Right atrium auricular region (tissue), 2 donors: ENCODE measurements at places on chromosomes 2 and 18. TPM values are rescaled to one million over a fixed set of nuclear protein-coding genes. Genes with fewer than 3 reads are reported as not detected.
A peak's percentile ranks its signal among the peaks of the same experiment; 100 is the strongest.

GRCh38 chr2:110853516-110853915 lies 121.1 kb downstream of the ACOXL start:
- H3K4me1 ChIP-seq, result no peaks in the 10 kb centered on the region
- DNase-seq, result no peak
- no peaks in the 10 kb centered on the region for H3K36me3 ChIP-seq
- no peaks in the 10 kb centered on the region for H3K27me3 ChIP-seq

- DNase-seq, result no peak
- H3K4me1 ChIP-seq, result no peaks in the 10 kb centered on the region
- H3K27ac ChIP-seq, result no peak overlapping the region
- no peaks in the 10 kb centered on the region for H3K36me3 ChIP-seq
- no peak overlapping the region for H3K4me3 ChIP-seq
Observed at GRCh38 chr2:152047824-152048471, 50.9 kb downstream of the CACNB4 start.

GRCh38 chr2:205175831-205176230 lies 506.5 kb upstream of the NRP2 start:
- H3K36me3 ChIP-seq, result no peaks in the 10 kb centered on the region
- H3K4me1 ChIP-seq, result no peaks in the 10 kb centered on the region
- no peak for DNase-seq
- H3K4me3 ChIP-seq, result no peak overlapping the region
- no peaks in the 10 kb centered on the region for H3K27me3 ChIP-seq

DNA sequence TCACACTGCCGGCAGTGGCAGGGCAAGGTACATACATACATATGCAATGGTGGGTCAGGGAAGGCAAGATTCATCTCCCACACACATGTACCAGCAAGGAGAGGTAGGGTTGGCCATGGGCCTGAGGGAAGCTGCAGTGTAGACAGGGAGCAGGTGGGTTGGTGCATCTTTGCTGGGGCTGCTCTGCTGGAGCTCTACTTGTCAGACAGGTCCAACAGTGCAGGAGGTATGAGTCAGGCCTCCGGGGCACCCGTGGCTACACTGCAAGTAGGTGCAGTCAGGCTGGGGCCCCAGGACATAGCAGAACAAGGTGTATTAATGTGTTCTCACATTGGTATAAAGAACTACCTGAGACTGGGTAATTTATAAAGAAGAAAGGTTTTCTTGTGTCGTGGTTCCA lies 281.1 kb upstream of the COL3A1 start:
- H3K4me1 ChIP-seq, result no peaks in the 10 kb centered on the region
- no peak overlapping the region for H3K4me3 ChIP-seq
- no peaks in the 10 kb centered on the region for H3K27me3 ChIP-seq

- DNase-seq, result no peak
- H3K27me3 ChIP-seq, result no peaks in the 10 kb centered on the region
- no peak overlapping the region for H3K4me3 ChIP-seq
Observed at GRCh38 chr2:32902986-32903385, 43.8 kb upstream of the LTBP1 start.

GRCh38 chr18:61554117-61554776 lies 221.0 kb downstream of the CDH20 start:
- no peaks in the 10 kb centered on the region for H3K27me3 ChIP-seq
- no peak for DNase-seq
- H3K4me1 ChIP-seq, result no peaks in the 10 kb centered on the region
- H3K27ac ChIP-seq, result no peak overlapping the region
- no peaks in the 10 kb centered on the region for H3K36me3 ChIP-seq

DNA sequence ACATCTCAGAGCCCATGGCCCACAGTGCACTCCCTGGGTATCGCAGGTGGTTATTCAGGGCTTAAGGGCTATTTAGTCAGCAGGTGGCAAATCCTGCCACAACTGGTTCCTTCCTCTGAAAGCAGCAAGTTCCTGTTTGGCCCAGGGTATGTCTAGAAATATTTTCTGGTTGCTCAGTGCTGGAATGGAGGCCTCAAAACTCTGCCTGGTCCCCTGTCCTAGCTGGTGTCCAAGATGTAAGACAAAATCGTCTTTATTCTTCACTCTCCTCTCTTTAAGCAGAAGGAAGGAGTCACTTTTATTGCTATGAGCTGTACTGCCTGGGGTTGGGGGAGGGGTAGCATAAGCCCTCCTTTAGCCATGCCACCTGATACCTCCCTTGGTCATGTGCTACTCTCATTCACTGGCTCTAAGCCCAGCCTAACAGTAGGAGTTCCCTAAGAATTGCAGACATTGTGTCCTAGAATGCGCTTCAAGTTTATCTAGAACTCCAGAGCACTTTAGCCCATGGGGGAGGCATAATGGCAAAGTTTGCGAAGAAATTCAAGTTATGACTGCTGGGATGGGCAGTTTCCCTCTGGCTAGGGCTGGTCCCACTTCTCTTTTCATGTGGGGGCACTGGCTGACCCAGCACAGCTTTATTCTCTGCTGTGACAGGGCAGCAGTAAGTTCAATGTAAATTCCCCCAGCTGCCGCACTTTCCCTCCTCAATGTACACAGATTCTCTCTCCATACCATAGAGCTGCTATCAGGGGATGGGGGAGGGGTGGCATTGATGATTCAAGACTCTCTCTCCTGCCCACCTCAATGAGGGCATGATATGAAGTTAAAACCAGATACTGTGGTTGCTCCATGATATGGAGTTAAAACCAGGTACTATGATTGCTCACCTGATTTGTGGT lies 27.1 kb upstream of the CWC22 start:
- no peak overlapping the region for H3K27ac ChIP-seq
- no peaks in the 10 kb centered on the region for H3K27me3 ChIP-seq
- H3K36me3 ChIP-seq, result no peaks in the 10 kb centered on the region
- H3K4me1 ChIP-seq, result no peaks in the 10 kb centered on the region
- DNase-seq, result no peak
- H3K4me3 ChIP-seq, result no peak overlapping the region

DNA sequence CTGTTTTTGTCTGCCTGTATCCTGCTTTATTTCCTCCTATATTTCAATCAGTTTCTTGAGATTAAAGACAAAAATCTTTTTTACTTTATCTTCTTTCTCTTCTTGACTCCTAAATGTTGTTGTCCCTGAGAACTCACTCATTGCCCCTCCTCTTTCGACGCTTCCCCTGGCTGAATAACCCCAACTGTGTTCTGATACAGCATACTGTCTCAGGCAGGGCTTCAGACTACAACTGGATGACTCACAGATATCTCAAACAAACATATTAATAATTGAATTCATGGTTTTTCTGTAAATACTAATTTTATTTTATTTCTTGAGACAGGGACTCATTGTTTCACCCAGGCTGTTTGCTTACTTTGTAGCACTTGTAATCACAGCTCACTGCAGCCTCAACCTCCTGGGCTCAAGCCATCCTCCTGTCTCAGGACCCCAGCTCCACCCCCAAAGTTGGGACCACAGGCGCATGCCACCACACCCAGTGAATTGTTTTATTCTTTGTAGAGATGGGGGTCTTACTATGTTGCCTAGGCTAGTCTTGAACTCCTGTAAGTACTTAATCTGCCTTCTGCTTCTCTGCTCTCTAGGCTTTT lies 9.4 kb downstream of the ITGAV start:
- no peak overlapping the region for H3K27ac ChIP-seq
- no peak for DNase-seq
- no peak overlapping the region for H3K4me3 ChIP-seq
- no peaks in the 10 kb centered on the region for H3K27me3 ChIP-seq

DNA sequence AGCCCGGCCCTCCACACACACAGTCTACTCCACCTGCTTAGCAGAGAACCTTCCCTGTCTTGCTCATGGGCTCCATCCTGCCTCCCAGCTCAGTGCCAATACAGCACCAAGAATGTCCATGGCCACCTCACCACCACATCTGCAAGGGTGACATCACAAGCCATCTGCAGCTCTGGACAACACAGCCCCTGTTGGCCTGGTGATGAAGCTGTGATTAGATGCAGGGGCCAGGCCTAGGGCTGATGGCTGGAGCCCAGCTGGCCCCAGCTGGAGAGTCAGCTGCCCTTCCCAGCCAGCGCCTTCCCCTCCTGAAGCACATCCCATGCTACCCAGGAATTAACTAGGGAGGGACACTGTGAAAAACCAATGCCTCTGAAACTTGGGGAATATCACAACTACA lies 91.1 kb downstream of the TTC32 start:
- no peaks in the 10 kb centered on the region for H3K36me3 ChIP-seq
- H3K27me3 ChIP-seq, result no peaks in the 10 kb centered on the region
- no peak overlapping the region for H3K27ac ChIP-seq
- peak; percentile 54 for DNase-seq

- no peak overlapping the region for H3K27ac ChIP-seq
- no peak for DNase-seq
- H3K36me3 ChIP-seq, result no peaks in the 10 kb centered on the region
- H3K4me1 ChIP-seq, result no peaks in the 10 kb centered on the region
- no peaks in the 10 kb centered on the region for H3K27me3 ChIP-seq
- no peak overlapping the region for H3K4me3 ChIP-seq
Observed at GRCh38 chr2:128399690-128400291, 81.1 kb upstream of the HS6ST1 start.

GRCh38 chr2:45303417-45304202 lies 294.4 kb upstream of the SIX2 start:
- H3K36me3 ChIP-seq, result no peaks in the 10 kb centered on the region
- no peaks in the 10 kb centered on the region for H3K4me1 ChIP-seq
- no peak overlapping the region for H3K4me3 ChIP-seq
- no peaks in the 10 kb centered on the region for H3K27me3 ChIP-seq
- no peak for DNase-seq

GRCh38 chr2:118264232-118264990 lies 176.1 kb downstream of the INSIG2 start:
- no peaks in the 10 kb centered on the region for H3K4me1 ChIP-seq
- no peak overlapping the region for H3K27ac ChIP-seq
- no peaks in the 10 kb centered on the region for H3K36me3 ChIP-seq
- DNase-seq, result no peak
- H3K27me3 ChIP-seq, result no peaks in the 10 kb centered on the region

DNA sequence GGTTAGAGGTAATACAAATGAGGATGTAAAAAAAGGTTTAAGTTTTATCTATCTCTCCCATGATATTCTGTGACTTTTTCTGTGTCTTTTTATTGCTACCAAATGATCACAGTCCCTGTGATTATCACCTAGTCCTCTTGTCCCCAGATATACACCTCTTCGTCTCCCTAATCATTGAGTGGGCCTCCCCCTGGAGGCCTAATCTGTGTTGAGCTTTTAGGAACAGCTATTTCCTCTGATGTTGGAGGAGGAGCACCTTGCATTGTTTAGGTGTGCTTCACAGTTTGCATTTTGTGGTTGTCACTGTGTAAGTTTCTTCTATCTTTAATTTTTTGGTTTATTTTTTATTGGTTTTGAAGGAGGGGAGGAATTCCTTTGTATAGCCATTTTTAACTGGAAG lies 33.3 kb downstream of the CCDC85A start:
- no peaks in the 10 kb centered on the region for H3K4me1 ChIP-seq
- H3K36me3 ChIP-seq, result no peaks in the 10 kb centered on the region
- no peak overlapping the region for H3K27ac ChIP-seq
- H3K27me3 ChIP-seq, result no peaks in the 10 kb centered on the region

DNA sequence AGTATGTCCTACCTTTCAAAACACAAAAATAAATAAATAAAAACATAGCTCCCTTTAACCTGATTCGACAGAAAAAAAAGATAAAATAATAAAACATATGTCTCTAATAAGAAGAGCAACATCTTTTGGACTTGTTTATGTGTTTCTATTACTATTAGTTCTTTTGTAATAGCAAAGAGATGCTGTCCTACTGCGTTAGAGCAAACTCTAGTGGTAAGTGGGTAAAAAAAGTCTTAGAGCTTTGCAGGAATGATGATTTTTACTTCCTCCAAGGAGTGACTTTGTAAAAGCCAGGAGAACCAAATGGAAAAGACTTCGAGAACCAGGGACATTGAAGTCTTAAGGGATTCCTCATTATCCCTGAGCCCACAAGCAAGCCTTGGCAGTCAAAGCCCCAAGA lies 450.1 kb downstream of the METTL4 start:
- H3K4me1 ChIP-seq, result no peaks in the 10 kb centered on the region
- H3K36me3 ChIP-seq, result no peaks in the 10 kb centered on the region
- no peak for DNase-seq
- H3K4me3 ChIP-seq, result no peak overlapping the region
- no peaks in the 10 kb centered on the region for H3K27me3 ChIP-seq

- H3K27me3 ChIP-seq, result no peaks in the 10 kb centered on the region
- no peak overlapping the region for H3K4me3 ChIP-seq
- H3K27ac ChIP-seq, result no peak overlapping the region
Observed at GRCh38 chr2:137021763-137022162, 256.4 kb downstream of the THSD7B start.

DNA sequence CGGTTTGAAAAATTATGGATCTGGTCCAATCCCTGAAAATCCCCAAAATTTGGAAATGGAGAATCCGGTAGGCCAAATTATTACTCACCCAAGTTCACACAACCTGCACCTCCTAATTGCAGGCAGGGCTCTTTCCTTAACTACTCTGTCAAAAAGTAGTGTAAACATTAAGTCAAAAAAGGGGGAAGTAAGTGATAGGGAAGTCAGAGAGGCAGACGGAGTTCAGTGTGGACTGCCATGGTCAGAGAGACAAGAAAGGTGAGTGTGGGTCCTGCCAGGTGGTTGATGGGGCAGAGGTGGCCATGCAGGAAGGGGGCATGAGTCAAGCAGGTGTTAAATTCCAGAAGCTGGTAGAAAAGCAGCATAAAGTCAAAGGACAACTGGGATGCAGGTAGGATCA lies 104.7 kb upstream of the STPG4 start:
- DNase-seq, result no peak
- no peak overlapping the region for H3K27ac ChIP-seq
- H3K4me3 ChIP-seq, result no peak overlapping the region
- no peaks in the 10 kb centered on the region for H3K36me3 ChIP-seq
- H3K27me3 ChIP-seq, result no peaks in the 10 kb centered on the region
- no peaks in the 10 kb centered on the region for H3K4me1 ChIP-seq

- DNase-seq, result no peak
- H3K27ac ChIP-seq, result no peak overlapping the region
- H3K36me3 ChIP-seq, result no peaks in the 10 kb centered on the region
- no peak overlapping the region for H3K4me3 ChIP-seq
Observed at GRCh38 chr2:175834477-175834876, 167.6 kb downstream of the LNPK start.

GRCh38 chr2:95261602-95262001 lies 12.6 kb upstream of the PROM2 start:
- no peak overlapping the region for H3K4me3 ChIP-seq
- no peak for DNase-seq
- no peaks in the 10 kb centered on the region for H3K27me3 ChIP-seq
- H3K27ac ChIP-seq, result no peak overlapping the region
- H3K36me3 ChIP-seq, result no peaks in the 10 kb centered on the region
- H3K4me1 ChIP-seq, result no peaks in the 10 kb centered on the region

- H3K4me3 ChIP-seq, result no peak overlapping the region
- no peak for DNase-seq
- no peak overlapping the region for H3K27ac ChIP-seq
- no peaks in the 10 kb centered on the region for H3K36me3 ChIP-seq
- no peaks in the 10 kb centered on the region for H3K27me3 ChIP-seq
- H3K4me1 ChIP-seq, result no peaks in the 10 kb centered on the region
Observed at GRCh38 chr2:9037166-9037565, 33.7 kb upstream of the MBOAT2 start.

DDX18 gene
- total RNA-seq, result 23.2 TPM

IKZF2 gene
- 6.0 TPM for total RNA-seq

RAB6C gene
- not detected for total RNA-seq

AQP12A gene
- not detected for total RNA-seq

SERPINB5 gene
- total RNA-seq, result not detected

GPBAR1 gene
- 1.9 TPM for total RNA-seq

DCC gene
- not detected for total RNA-seq

LRRTM1 gene
- total RNA-seq, result 0.31 TPM

IL18R1 gene
- 5.0 TPM for total RNA-seq

ARHGAP28 gene
- total RNA-seq, result 3.0 TPM

CD207 gene
- total RNA-seq, result not detected

TMEM169 gene
- 0.94 TPM for total RNA-seq

VAMP8 gene
- total RNA-seq, result 26.1 TPM

RND3 gene
- total RNA-seq, result 9.6 TPM

REG3G gene
- total RNA-seq, result not detected
